ENCODE measurements at places on chromosomes 1 and 21.

DNA sequence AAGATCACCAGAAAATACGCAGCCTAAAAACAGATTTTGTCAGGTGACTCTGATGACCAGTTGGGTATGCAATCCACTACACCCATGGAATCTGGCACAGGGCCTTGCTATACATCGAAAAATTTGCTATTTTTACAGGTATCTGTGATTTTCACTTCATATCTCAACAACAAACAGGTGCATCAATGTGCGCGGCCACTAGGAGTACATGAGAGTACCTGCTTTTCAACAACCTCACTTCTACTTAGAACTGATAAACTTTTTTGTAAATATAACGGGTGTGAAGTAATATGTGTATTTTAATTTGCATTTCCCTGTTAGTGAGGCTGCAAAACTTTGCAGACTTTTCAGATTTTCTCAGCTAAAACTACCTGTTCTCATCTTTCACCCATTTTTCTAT lies 80.8 kb downstream of the SLC45A1 start:
- DNase-seq = no peak

GRCh38 chr1:236338096-236338495 lies 56.0 kb upstream of the EDARADD start:
- no peak for DNase-seq

GRCh38 chr1:45522324-45523104 lies 830 bp upstream of the PRDX1 start:
- DNase-seq = no peak

DNA sequence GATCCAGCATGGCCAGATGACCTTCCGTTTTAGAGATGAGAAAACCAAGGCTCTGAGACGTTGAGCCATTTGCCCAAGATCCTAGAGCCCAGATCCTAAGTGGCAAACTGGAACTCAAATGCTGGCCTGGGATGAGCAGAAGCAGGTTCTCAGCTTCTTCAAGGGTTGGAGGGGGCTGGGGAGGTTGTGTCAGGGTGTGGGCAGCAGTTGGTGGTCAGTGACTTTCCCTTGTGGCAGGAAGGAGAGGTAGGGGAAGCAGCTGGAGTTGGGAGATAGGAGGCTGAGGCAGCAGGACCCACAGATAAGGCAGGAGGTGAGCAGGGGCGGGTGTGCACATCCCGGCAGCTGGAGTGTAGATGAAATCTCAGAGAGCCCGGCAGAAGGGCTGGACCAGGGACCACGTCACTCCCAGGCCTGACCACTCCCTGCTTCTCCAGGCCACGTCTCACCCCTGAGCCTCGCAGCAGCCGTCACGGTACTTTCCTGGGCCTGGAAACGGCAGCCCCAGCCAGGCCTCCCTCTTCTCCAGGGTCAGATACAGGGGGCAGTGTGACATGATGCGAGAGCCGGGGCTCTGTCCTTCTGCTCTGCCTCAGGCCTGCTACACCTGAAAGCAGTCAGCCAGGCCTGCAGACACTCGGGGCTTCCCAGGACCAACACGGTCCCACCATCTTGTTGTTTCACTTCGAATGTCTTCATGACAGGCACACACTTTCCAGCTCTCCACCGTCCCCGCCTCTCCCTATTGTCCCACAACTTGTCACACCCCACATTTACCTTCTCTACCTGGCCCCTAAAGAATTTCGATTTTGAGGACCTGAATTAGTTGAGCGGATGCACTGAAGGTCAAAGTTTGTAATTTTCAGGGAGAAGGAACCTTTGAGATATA lies 11.5 kb upstream of the LAPTM5 start:
- no peak for DNase-seq

- DNase-seq = no peak
These were observed 327.3 kb upstream of the SGIP1 start for GRCh38 chr1:66206563-66207144.

DNA sequence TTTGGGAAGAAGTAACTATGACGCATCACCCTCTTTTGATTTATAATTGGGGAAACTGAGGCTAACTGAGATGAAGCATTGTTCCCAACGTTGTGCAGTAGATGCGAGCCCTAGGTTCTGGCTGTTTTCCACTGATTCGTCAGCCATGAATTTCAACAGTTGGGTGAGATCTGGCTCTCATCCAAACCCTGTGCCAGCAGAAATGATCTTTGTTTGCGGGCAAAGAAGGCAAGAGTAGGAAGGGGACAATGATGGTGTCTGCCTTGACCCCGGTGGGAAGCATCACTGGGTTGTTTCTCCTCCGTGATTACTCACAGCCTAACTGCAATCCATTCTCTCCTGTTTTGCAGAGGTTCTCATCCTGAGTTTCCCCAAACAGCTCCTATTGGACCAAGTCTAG lies 142.3 kb downstream of the MIS18A start:
- no peak for DNase-seq

DNA sequence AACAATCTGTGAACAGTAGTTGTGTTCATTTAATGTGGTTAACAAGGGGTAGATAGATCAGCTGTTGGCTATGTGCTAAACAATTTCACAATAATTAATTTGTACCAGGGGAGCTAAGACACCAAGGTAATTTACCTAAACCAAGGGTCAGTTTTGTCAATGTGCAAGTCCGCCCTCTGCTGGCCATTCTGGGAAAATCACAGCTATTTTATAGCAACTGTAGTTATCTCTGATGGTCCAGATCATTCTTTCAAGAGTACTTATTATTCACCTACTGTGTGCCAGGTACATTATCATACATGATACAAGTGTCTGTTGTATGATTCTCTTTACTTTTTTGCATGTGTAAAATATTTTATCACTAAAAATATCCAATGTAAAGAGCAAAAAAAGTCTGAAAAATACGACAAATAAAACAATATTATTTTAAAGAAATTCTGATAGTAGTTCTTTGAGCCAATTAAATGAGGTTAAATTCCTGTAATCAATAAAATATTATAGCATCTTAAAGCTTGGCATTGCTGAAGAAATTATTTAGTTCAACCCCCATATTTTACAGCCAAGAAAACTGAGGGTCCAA lies 312.3 kb upstream of the FAM78B start:
- peak; percentile 38 for DNase-seq

- DNase-seq = peak; percentile 28
These were observed 48.7 kb upstream of the SLC19A1 start for GRCh38 chr21:45590726-45591618.

- no peak for DNase-seq
These were observed 64.8 kb upstream of the GNG4 start for GRCh38 chr1:235714205-235714897.

GRCh38 chr1:185312361-185313138 lies 4.5 kb downstream of the IVNS1ABP start:
- no peak for DNase-seq

- DNase-seq = peak; percentile 71
These were observed 7.3 kb upstream of the DEDD start for GRCh38 chr1:161139766-161140165.

DNA sequence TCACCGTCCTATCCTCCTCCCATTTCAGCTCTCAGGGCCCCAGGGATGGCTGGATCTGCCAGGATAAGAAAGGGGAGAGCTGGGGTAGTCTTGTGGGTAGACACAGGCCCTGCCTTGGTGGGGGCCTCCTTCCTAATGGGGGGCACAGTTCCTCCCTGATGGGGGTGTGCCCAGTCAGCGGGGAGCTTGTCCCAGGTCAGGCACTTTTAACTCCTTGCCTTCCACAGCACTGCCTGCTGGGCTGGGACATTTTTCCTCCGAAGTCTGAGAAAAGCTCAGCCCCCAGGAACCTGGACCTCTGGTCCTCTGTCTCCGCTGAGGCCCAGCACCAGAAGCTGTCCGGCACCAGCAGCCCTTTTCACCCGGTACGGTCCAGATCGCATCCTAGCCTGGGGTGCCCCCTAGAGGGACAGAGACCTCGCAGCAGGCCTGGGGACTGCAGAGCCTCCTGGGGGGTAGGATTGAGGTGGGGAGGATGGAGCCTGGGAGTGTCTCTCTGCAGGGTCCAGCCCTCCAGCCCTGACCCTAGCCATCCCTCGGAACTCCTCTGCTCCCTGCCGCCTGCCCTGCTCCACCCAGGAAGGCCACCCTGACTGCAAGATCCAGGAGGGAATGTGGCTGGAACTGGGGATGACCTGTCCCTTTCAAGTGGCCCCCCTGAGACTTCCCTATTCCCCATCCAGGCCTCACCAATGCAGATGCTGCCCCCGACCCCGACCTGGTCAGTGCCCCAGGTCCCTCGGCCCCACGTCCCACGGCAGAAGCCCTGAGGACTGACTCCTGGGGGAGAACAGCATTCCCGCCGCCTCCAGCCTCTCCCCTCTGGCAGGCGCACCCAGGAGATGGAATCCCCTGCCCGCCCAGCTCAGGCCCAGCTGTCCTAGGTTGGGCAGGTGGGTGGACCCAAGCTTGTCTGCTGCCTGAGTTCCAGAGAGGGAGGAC lies 12.0 kb downstream of the MIIP start:
- no peak for DNase-seq

DNA sequence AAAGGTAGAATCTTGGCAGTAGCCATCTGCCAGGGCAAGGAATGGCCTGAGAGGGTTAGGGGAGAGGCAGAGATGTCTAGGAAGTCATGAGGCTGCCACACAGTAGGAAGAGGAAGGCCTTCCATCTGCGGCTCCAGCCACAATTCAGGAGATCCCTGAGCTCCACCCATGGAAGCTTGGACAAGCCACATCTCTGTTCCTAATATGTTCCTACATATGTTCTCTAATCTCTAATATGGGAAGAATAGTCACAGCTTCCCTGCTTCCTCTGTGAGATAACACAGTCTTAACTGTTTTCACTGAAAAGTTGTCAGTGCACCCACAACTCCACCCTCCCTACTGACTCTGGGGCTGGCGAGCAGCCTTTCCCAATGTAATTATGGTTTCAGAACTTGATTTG lies 109.5 kb downstream of the CDC7 start:
- DNase-seq = no peak

DNA sequence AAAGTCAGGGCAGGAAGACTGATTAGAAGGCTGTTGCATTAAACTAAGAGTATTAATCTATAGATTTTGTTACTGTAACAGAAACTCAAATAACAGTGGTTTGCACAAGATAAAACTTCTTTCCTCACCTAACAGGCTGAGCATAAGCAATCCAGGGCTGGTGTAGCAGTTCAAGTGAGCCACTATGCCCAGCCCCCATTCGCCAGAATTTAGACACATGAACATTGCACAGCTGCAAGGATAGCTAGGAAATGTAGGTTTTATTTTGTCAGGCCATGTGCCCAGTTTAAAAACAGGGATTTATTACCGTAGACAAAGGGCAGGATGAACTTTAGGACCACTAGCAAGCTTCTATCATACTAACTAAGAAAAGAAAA lies 19.5 kb upstream of the DOCK7 start:
- no peak for DNase-seq

All from CD4-positive, alpha-beta T cell (primary cell).